Neural cell (in vitro differentiated cells): ENCODE measurements at places on chromosomes 1 and 21. TPM values are rescaled to one million over a fixed set of nuclear protein-coding genes. Genes with fewer than 3 reads are reported as not detected.

GFI1 gene
- polyA plus RNA-seq, result not detected in 2 replicates

TMEM200B gene
- polyA plus RNA-seq, result 0.11 and 0.22 TPM in 2 replicates

LCE2C gene
- polyA plus RNA-seq, result not detected in 2 replicates

TRIM58 gene
- polyA plus RNA-seq, result 0.12 and 0.26 TPM in 2 replicates

WNT4 gene
- 5.1 and 6.0 TPM in 2 replicates for polyA plus RNA-seq

DBT gene
- polyA plus RNA-seq, result 4.8 and 9.0 TPM in 2 replicates

C1orf232 gene
- polyA plus RNA-seq, result not detected in 2 replicates

SELP gene
- polyA plus RNA-seq, result not detected in 2 replicates
